ENCODE measurements at places on chromosomes 2 and 18.
A peak's percentile ranks its signal among the peaks of the same experiment; 100 is the strongest.

- no peak for DNase-seq
Observed at GRCh38 chr2:222043897-222044296, 254.9 kb downstream of the PAX3 start.

DNA sequence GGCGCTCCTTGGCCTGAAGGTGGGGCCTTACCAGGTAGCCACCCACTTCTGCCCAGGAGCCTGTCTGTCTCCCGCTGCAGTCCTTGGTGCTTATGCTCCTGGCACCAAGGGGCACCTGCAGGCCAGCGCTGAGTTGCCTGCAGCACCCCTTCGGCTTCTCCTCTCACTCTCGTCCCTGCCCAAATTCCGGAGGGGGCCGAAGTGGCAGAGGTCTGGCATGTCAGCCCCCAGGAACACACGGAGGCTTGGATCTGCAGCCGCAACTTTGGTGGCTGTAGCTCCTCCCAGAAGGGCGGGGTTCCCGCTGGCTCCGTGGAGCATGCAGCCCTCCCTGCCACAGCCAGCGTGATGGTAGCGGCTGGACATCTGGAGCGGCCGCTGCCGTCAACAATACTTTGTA, 37.7 kb upstream of the ZNF804A start:
- DNase-seq: no peak

DNA sequence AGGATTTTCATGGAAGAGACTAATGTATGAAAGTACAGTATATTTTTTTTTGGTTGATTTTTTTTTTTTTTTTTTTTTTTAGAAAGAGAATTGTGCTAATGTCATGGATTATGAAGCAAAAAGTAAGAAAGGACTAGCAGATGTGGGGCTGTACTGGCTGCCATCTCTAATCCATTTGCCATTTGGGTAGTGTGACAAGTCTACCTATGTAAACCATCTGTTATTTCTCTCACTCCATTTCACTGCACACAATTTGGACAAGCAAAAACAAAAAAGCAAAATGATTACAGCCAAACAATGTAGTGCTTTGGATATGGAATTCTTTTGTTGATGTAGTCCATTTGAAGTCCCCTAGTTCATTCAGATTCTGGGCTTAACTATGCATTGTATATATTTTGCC, 1355.4 kb downstream of the LRP1B start:
- DNase-seq: no peak

DNA sequence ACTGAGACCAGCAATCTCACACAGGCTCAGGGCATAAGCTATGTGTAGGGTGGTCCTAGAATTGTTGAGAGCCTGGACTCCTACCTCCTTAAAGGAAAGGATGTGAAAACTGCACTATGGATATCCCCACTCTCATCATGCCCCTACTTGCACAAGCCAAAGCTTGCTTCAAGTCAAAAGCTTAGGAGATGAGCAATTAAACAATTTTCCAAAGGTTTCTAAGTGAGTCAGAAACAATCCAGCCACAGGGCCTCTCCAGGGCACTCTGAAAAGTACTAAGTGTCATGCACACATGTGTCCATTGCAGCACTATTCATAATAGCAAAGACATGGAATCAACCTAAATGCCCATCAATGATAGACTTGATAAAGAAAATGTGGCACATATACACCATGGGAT, 215.4 kb downstream of the AFF3 start:
- DNase-seq: no peak

DNA sequence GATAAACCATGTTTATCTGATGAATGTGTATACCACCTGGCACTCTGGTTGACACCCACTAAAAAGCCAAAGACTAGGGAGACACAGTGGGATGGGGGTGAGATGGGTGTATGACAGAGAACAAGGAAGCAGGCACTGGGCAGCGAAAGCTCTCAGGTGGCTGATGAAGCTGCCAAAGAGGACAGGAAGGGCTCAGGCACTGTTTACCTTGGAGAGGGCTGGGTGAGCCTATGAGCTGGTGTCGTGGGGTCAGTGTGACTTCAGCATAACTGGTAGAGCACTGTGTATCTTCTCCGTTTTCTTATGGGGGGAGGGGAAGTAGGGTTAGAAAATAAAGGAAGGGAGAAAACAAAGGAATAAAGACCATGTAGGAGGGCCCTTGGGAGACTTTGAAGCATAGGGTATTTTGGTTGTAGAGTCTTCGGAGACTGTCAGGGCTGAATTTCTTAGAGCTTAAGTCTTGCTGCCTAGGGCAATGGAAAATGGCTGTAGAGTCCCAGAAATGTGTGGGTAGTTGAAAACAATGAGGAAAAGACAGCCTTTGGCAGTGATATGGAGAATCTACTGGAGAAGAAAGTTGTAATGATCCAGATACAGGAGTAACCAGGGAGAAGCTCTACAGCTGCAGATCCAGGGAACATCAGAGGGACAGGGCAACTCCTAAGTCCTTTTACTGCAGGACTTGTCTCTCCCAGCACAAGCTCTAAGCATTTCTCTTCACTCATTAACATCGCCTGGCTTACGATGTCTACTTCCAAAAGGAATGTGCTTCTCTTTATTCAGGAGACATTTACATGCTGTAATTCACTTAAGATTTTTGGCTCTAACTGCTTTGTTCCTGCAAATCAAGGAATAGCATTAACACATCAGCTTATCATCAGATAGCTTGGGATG, 120.0 kb downstream of the AQP4 start:
- DNase-seq: no peak

DNA sequence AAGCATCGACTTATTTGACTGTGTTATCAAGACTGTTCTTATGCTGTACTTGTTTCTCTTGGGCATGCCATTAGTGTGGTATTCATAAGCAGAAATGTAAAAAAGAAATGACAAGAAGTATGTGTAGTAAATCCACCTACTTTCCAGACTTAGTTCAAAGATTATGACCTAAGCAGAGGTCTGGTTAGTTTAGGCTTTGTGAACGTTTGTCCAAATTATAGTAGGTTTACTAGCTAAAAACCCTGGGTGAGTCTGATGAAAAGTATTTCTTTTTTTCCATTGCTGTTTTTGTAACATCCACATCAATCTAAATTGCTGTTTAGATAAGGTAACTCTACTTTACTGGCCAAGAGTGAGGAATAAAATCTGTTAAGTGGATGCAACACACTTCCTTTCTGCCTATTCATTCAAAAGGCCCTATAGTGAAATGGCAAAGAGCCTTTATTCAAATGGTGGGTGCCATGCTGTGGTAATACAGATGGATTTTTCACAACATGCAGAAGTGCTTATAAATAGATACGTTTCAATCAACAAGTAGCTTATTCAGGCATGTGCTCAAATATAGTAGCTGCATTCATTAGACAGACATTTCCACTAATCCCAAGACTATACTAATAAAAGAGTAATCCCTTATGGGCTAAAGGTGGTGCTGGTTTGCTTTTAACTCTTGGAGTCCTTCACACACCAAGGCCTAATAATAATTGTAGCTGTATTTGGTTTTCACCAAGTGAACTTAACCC, 122.5 kb upstream of the LTBP1 start:
- no peak for DNase-seq

DNA sequence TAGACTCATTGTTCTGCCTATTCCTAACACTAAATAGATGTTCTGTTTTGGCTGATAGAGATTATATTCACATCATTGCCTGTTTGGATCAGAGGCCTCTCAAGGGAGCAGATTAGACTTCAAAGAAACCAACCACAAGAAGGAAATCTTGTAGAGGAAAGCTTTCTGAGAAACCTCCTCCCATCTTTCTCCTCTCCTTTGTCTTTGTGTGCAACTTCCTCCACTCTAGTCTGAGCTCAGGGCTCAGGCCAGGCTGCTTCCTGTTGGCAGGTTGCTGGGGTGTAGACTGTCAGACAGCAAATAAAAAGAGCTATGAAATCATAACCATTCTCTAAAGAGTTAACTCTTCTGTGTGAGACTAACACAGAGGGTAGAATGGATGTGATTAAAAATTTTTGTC, 113.0 kb downstream of the TGFA start:
- DNase-seq: no peak

DNA sequence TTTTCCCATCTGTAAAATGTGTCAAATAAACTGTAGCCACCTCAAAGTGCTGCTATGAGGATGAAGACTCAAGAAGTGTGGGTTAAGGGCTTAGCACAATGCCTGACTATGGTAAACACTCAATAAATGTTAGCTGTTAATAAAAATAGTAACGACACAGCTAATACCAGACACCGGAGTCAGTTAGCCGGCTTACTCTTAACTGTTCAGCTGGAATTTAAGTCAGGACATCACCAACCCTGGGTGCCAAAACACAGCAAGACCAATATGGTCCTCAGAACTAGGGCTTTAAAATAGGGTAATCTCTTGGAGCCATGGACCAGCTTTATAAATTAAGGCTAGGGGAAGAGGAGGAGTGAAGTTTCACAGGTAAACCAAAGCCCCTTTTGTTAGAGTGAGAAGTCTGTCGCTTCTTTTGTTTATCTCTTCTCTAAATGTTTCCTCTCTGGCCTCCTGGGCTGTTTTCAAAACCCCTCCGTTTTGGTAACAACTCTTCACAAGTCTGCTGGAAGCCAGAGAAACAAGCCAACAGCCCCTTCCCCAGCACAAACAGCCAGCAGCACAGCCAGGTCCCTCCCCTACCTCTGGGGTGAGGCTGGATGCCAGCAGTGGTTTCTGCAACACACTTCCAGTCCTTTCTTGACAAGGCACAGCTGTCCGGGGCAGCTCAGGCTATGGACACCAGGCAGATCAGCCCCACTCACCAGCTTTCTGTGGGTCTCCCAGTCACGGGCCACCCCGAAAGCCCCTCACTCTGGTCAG, 13.8 kb upstream of the FZD7 start:
- DNase-seq: no peak

DNA sequence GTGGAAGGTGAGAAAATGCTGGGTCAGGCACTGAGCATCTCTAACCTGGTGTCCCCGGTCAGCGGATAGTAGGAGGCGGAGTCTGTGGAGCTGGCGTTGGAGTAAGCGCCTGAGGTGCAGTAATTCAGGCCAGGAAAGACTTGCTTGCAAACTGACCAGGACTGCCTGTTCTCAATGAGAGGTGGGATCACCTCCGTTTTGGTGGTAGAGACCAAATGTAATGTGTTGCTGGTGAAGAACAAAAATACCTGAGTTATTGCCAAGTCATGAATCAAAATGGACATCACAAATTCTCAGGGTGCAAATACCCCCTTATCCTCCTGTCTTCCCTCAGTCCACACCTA, 24.2 kb downstream of the APOB start:
- no peak for DNase-seq

DNA sequence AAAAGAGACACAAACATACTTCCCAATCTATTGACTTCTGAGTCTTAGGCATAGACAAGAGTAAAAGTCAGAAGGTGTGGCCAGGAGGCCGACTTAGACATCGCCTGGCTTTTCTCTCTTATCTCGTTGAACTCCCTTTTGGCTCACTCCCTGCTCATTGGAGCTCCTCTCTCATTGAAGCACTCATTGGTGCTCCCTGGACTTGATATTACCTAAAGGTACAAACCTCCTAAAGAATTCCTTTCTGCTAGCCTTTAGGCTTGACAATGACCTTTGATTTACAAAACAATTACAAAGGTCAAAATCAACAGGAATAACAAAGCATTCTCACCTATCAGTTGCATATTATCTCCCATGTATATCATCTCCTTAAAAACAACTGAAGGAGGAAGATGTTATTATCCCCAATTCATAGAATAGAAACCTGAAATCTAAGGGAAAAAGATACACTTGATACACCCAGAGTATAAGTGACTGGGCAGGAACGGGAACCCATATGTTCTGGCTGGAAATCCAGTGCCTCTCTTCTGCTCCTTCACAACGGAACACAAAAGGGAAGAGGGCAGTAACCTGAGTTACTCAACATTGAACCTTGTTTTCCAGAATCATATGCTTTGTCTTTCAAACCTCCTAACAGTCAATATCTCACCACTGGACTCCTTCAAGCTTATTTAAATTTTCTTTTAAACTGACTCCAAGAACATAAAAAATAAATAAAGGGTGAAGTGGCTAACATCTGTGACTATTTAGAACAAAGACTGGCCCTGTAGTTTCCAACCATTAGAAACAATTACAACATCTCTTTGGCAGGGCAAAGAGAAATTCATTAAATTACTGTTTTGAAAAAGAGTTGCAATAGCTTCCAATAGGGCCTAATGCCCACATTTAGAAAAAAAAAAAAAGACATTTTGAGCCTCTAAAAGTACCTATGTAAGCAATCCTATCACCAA, 1247.9 kb downstream of the LRP1B start:
- no peak for DNase-seq

- no peak for DNase-seq
Observed at GRCh38 chr2:2456721-2457120, 125.6 kb upstream of the MYT1L start.

- no peak for DNase-seq
Observed at GRCh38 chr2:127045792-127046501, 61.0 kb downstream of the BIN1 start.

DNA sequence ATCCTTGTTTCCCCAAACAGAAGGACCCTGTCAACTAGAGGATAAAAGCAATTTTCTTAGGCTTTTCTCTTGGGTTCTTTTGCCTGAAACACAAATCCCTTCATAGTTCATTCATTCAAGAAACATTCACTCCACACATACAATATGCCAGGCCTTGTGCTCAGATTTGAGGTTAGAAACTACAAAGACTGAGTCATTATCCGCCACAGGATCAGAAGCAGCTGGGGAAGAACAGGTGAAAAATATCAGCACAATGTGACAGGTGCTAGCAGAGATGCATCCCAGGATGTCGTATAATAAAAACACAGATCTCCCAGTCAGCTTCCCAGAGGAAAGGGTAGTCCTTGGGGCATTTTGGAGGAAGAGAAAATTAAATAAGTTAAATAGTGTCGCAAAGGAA, 172.4 kb downstream of the LRATD1 start:
- DNase-seq: no peak

GRCh38 chr2:178450524-178450773, 526 bp downstream of the PRKRA start:
- peak; percentile 88 for DNase-seq

DNA sequence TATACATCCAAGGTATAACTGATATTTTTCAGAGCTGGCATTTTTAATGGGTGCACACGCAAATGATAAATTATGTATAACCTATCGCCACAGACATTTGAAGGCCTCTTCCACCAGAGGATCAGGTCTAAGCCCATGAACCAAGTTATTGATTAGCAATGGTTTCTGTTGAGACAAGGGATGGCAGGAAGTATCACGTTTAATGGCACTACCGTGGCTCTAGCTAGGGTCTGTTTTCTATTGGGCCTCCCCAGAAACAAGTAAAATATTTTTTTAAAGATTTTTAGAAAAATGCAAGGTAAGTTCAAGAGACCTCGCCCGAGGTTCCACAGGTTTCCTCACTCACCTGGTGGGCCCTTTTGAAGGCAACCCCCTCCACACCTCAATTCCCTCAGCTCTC, 667 bp downstream of the GFPT1 start:
- peak; percentile 43 for DNase-seq

DNA sequence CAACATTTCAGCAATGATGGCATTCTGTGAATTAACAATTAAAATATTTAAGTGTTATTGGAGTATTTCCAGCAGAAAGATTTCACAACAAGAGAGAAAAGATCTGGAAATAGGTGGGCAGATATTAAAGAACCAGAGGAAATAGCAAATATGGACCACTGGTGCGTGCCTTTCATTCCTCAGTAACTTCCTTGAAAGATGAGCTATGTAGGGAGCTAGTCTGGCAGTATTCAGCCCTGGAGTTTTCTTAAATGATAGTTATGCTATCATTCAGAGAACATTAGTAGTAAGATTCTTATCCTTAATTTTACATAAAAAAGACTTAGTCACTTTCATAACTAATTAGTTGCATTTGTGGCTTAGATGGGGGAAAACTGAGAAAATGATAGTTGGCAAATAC, 41.5 kb downstream of the TANC1 start:
- no peak for DNase-seq

- DNase-seq: no peak
Observed at GRCh38 chr2:223696719-223697118, 94.6 kb upstream of the SCG2 start.

- peak; percentile 84 for DNase-seq
Observed at GRCh38 chr2:172103471-172104272, 972 bp upstream of the DLX2 start.

- peak; percentile 90 for DNase-seq
Observed at GRCh38 chr2:27370816-27371620, 602 bp downstream of the SNX17 start.

Data from NAMALWA (cell line).